ENCODE measurements at places on chromosomes 12 and 14.

- no peak for DNase-seq
Measured at GRCh38 chr12:88985631-88986030, 366.7 kb downstream of the DUSP6 start.

DNA sequence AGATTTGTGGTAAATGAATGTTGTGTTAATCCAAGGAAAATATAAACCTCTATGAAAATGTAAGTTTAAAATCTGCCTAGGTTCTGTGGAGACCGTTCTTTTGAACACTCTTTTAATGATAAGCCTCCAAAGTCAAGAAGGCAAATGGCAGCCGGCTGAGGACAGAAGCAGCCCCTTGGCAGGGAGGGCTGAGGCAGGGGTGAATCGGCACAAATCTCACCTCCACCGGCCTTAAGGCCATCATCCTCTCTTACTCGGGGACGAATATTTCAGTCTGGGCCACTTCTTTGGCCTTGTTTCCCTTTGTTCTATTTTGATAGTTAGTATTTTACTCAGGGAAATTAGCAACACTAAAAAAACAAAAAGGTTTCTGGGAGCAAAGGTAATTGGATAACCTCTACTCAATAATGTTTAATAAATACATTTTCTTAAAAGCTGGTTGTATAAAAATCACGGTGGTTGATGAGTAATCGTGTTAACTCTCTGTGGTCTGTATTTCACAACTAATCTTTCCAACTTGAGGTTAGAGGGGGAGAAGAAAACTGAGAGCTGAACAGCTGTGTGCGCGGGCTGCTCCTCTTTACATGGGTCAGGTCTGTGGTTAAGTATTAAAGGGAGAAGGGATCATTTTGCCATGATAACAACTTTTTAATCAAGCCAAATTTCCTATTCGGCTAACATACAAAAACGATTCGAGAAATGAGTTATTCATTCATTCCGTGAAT, 18.6 kb downstream of the LGMN start:
- no peak for DNase-seq

- DNase-seq = no peak
Measured at GRCh38 chr12:19739195-19739776, 300.0 kb downstream of the AEBP2 start.

DNA sequence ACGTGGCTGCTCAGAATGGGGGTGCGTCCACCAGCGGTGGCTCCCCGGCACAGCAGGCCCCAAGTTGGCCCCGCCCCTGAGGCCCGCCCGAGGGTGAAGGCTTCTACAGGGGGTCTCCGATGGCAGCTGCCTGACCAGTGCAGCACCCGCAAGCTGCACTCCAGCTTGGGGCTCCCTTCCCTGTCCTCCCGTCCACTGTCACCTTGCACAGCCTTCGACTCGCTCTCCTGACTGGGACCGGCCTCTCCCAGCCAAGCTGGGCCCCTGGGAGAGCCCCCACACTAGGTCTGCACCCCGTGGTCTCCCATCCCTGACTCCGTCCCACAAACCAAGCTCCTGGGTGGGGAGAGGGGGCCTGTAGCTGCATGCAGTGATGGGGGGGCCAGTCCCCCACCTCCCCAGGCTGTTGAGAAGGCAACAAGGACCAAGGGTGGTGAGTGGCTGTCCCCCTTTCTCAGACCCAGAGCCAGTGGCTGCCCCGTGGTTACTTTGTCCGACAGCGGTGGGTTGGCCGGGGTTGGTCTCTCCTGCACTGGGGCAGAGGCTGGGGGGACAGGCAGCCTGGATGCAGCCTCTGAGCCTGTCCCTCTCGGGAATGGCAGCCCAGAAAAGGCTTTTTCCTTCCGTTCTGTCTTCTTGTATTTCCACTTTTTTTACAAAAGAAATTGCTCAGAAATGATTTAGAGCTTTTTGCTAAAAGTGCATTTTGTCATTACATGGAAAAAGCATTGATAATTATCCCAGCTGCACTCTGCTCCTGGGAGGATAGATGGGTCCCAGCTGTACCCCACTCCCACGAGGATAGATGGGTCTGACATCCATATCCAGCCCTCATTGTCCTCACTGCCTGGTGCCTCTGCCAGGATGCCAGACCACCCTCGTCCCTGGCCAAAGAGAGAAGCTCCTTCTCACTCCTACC, 217.0 kb downstream of the KIF26A start:
- DNase-seq = no peak

- DNase-seq = no peak
Measured at GRCh38 chr12:116264525-116265070, 12.9 kb downstream of the MED13L start.

GRCh38 chr12:102182635-102183034, 15.0 kb downstream of the PMCH start:
- no peak for DNase-seq

DNA sequence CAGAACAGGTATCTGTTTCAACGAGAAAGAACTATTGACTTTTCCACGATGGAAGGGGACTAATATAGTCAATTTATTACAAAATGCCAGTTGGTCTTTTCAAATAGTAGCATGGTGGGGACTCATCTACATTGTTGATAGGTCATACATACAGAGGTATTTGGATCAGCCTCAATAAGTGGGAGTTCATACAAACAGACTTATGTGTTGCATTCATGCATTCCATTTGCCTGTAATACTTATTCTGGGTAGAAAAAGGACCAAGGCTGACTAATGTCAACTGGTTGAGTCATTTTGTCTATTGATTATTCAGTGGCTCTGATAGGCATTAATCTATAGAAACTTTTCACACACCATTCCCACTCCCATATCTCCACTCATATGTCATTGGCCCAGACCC, 41.5 kb upstream of the GLIPR1 start:
- DNase-seq = no peak

- DNase-seq = no peak
Measured at GRCh38 chr12:93784339-93785086, 107.3 kb downstream of the CRADD start.

- DNase-seq = no peak
Measured at GRCh38 chr14:58639198-58639565, 1.4 kb downstream of the DACT1 start.

DNA sequence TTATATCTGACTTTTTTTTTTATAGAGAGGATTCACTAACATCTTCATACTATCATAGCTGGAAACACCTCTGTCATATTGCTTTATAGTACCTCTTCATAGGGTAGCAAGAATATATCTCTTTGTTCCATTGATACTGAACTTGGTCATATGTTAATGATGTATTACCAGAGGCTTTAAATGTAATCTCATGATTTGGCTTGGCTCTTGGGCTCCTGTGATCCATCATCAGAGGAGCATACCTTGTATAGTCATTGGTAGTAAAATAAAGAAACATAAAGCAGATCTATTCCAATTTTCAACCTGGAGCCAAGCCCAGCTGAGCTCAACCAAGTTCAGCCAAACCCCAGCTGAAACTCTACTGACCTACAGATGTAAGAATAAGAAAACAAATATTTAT, 43.2 kb upstream of the GRIN2B start:
- DNase-seq = no peak

- no peak for DNase-seq
Measured at GRCh38 chr14:91293281-91293680, 48.8 kb upstream of the GPR68 start.

GRCh38 chr12:2557597-2557996, 237.2 kb upstream of the FKBP4 start:
- no peak for DNase-seq

DNA sequence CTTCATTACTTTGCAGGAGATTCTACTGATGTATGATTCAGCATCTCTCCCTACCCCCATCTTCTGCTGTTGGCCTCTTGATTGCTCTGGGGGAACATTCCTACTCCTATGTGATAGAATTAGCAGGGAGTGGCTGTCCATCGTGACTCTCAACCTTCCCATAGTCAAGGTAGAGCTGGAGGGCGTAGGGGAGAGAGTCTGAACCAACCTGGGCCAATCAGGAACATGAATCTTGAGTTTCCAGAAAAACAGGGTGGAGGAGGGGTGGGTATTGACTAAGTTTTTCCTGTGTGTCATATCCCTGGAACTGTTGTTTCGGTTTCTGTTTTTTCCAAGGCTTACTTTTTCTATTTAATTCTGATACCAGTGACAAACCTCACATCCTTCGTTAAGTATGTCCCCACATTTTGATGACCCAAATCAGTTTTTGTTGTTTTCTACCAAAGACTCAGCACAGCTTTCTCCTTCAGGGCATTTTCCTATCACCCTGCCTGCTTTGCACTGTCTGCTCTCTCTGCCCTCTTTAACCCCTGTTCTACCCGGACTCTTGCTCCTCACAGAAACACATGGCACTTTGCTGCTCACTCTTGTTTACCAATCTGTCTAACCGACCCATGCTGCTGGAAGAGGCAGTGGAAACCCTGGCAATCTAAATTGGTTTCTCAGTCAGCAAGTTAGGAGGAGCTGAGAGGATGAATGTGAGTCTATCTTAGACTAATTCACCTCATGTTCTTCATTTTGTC, 1428.3 kb downstream of the AACS start:
- DNase-seq = no peak

DNA sequence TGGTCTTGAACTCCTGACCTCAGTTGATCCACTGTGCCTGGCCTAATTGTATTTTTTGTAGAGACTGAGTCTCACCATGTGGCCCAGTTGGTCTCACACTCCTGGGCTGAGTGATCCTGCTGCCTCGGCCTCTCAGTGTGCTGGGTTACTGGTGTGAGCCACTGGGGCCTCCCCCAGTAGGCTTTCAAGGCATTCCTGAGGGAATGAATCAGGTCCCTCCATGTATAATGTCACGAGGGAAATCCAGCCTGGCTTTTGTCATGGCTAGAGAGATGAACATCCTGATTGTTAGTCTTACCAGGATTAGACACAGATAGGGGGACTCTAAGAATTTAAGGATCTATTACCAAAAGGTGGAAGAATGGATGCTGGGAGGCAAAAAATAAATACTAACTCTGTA, 51.9 kb downstream of the CPSF2 start:
- no peak for DNase-seq

DNA sequence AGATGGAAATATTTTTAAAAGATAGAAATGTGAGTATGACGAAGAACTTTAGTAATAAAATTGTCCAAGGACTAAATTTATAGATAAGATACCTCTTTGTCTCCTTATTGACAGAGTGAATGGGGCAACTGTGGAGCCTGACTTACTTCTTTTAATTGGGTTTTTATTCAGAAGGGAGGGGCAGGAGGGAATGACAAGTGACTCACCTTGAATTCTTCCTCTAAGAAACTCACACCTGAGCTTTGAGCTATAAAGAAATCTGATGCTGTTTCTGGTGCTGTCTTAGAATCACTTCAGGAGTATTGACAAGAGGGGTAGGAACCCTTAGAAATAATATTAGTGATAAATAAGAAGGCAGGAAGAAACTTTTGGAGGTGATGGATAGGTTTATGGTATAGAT, 951 bp downstream of the NR1H4 start:
- no peak for DNase-seq

DNA sequence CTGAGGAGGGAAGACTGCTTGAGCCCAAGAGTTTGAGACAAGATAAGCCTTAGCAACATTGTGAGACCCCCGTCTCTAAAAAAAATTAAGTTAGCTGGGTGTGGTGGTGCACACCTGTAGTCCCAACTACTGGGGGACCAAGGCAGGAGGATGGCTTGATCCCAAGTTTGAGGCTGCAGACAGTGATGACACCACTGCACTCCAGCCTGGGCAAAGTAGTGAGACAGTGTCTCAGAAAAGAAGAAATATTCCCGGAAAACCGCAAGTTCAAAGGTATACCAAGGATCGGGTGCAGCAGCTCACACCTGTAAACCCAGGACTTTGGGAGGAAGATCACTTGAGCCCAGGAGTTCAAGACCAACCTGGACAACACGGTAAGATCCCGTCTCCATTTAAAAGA, 5.8 kb downstream of the PTGES3 start:
- no peak for DNase-seq

DNA sequence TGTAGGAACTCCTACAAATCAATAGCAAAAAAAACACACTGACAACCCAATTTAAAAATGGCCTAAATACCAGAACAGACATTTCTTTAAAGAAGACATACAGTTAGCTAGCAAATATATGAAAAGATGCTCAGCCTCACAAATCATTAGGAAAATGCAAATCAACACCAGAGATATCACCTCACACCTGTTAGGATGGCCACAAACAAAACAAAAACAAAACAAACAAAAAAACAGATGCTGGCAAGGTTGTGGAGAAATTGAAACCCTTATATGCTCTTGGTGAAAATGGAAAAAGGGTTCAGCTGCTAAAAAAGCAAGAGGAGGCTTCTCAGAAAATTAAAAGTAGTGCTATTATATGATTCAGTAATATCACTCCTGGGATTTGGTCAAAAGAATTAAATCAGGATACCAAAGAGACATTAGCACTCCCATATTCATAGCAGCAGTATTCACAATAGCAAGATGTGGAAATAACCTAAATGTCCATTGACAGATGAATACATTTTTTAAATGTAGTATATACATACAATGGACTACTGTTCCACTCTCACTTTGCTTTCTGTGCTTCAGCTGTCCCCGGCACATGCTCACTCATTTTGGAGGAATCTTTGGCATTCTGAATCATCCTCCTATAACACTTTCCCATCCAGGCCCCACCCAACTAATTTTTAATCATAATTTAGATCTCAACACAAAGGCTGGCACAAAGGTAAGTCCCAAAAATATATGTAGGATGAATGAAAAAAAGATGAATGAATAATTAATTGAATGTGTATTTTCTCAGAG, 99.1 kb downstream of the SYT1 start:
- DNase-seq = no peak

GRCh38 chr12:1464925-1465324, 129.5 kb downstream of the FBXL14 start:
- DNase-seq = no peak

DNA sequence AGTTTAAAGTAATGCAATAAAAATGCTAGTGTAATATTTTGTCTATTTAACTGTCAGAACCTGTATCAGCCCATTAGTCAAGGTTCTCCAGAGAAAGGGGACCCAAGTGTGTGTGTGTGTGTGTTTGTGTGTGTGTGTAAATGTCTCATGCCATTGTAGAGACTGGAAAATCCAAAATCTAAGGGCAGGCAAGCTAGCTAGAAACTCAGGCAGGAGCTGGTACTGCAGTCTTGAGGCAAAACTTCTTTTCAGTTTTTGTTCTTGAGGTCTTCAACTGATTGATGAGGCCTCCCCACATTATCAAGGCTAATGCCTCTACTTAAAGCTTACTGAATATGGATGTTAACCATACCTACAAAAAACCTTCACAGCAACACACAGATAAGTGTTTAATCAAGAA, 126.7 kb downstream of the PRKD1 start:
- no peak for DNase-seq

DNA sequence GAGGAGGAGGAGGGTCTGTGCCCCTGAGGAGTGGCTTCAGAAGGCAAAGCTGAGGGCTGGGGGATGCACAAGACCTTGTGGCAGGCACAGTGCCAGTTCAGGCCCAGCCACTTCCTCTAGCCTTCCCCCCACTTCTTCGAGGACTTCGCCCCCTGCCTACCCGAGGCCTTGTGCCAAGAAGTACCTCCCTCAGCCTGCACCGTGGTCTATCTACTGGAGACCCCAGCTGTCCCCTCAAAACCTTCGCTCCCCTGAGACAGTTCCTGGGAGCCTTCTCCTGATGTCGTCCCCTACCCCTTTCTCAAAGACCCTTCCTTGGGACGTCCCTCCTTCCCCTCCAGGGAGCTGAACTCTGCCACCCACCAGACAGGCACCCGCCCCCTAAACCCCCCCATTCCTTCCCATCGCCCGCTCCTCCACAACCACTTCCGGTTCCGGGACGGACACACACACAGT, 604 bp downstream of the ZNF384 start:
- DNase-seq = no peak

Measured in cortex of kidney (tissue), 1 donor.